Trophoblast cell (in vitro differentiated cells and primary cell): ENCODE measurements at places on chromosomes 16 and 17.

GRCh38 chr17:851924-852323, 69.8 kb downstream of the MRM3 start:
- no peak for DNase-seq

- peak; percentile 23 for DNase-seq
Observed at GRCh38 chr17:10668775-10669174, 11.7 kb upstream of the MYH3 start.

DNA sequence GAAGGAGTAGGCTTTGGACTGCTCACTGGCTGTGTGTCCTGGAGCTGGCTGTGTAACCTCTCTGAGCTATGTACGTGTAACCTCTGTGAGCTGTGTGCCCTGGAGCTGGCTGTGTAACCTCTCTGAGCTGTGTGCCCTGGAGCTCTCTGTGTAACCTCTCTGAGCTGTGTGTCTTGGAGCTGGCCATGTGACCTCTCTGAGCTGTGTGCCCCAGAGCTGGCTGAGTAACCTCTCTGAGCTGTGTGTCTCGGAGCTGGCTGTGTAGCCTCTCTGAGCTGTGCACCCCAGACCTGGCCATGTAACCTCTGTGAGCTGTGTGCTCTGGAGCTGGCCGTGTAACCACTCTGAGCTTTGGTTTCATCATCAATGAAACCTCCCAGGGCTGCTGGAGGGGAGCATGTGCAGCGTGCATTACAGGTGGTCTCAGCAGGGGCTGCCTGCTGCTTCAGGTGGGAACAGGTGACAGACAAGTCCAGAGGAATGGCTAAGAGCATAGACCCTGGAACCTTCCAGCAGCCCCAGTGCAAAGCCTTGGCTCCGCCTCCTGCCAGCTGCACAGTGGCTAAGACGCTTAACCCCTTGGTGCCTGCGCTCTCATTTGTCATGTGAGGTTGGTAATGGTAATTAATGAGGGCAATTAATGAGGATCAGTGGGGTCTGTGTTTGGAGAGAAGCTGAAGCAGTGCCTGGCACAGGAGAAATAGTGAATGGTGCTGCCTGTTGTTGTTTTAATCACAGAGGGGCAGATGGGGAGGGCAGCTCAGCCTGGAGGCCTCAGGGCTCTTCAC, 86.7 kb downstream of the KATNIP start:
- DNase-seq = peak; percentile 74

DNA sequence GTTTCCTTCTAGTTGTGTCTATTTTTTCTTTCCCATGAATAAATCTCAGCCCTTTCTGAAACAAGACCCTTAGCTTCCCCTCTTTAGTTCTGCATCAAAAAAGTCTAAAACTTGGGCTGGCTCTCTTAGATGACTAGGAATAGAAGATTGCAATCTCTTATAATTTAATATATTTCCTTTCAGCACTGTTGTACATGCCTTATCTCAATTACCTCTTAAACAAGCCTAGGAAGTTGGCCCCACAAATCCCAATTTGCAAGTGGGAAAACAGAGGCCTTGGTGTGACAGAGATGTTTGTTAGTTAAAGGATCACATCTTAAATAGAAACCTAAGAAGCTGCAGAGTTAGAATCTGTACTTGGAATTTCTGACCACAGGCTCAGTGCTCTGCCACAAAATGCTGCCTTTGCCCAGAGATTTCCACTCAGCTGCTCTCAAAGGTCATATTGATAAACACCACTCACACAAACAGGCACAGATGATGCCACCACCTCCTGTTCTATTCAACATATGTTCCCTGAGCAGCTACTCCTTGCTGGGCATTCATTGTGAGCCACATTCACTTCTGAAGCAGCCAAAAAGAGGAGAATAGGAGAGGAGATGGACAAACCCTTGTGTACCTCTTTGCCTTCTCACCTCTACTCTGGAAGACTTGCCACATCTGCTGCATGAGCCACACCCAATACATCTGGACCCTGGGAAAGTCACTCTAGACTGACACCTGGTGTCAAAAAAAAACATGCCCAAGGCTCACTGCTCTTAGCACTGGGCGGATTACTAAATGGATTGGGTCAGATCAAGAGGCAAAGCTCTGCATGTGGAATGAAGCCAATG, 5.5 kb downstream of the CCDC182 start:
- peak; percentile 72 for DNase-seq

GRCh38 chr16:4826980-4827379, 20.1 kb downstream of the GLYR1 start:
- no peak for DNase-seq

- DNase-seq = no peak
Observed at GRCh38 chr16:23016368-23016767, 132.9 kb downstream of the USP31 start.

DNA sequence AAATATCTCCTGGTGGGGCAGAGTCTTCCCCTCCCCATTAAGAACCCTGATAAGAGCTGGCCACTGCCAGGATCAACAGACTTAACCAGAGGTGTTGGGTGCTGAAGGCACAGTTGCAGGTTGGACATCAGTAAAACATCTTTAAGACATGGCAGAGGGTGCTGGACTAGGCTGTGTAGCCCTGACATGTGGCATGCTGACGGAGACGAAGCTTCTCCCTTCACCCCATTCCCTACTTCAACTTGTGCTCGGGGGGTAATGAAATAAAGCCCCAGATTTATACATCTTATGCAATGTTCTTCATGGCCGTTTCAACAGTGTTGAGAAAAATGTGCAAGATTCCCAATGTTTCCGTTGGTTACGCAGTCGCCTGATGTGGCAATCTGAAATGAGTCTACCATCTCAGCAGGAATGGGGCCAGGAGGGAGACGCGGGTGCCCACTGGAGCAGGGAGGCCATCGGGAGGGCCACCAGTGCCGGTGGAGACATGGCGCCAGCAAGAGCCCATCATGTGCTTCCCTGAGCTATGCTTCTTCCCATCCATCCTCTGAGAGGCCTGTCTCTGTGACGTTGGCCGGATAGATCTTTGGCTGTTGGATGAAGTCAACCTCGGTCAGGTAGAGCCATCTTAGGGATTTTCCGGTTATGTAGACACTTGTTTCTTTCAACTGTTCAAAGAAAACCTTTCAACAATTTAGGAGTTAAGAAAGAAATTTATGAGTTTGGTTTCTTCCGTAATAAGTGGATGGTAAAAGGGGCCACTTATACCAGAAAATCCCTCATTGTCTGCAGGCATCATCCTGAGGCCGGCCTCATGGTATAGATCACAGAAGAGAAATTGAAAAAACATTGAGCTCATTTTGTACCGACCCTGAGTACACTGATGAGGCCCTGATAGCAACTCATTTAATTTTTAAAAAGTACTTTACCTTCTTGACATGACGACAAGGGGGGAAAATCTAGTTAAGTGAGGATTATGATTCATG, 6.4 kb downstream of the IRF8 start:
- DNase-seq = peak; percentile 39

- peak; percentile 23 for DNase-seq
Observed at GRCh38 chr16:53224951-53225533, 170.3 kb downstream of the CHD9 start.

GRCh38 chr17:50297407-50297865, 23.2 kb downstream of the TMEM92 start:
- peak; percentile 72 for DNase-seq
